Activated T-helper 1 cell treated with Interleukin-2 at 50 U/mL for 16 hours (primary cell): ENCODE measurements at places on chromosomes 3 and 15.

- no peak for DNase-seq
Measured at GRCh38 chr3:197615430-197615829, 59.7 kb upstream of the BDH1 start.

DNA sequence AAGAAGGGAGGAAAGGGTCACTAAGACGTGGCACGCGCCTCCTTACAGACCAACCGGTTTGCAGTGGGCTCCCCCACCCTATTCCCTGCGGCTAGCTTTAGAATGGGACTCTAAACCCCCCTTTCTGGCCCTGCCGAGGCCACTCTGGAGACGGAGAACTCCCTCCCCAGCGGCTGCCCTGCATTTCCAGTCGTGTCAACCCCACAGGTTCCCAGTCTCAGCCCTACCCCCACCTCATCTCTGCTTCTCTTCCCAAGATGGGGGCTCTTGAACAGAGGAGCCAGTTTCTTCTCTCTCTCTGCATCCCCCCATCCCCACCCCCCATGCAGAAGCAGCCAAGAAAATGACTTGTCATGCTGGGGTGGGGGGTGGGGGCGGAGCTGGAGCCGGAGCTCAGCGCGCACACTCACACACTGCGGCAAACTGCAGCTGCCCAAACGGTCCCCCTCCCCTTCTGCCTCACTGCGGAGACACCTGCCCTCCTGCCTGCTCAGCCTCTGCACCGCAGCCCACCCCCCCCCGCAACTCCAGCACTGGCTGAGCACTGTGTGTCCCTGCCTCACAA lies 871 bp downstream of the MAP1A start:
- DNase-seq: no peak

- no peak for DNase-seq
Measured at GRCh38 chr3:30608598-30608947, 2.2 kb downstream of the TGFBR2 start.

GRCh38 chr3:42880601-42881451 lies 5.1 kb upstream of the CYP8B1 start:
- peak; percentile 80 for DNase-seq

GRCh38 chr3:97691354-97691753 lies 73.2 kb upstream of the ARL6 start:
- DNase-seq: no peak

DNA sequence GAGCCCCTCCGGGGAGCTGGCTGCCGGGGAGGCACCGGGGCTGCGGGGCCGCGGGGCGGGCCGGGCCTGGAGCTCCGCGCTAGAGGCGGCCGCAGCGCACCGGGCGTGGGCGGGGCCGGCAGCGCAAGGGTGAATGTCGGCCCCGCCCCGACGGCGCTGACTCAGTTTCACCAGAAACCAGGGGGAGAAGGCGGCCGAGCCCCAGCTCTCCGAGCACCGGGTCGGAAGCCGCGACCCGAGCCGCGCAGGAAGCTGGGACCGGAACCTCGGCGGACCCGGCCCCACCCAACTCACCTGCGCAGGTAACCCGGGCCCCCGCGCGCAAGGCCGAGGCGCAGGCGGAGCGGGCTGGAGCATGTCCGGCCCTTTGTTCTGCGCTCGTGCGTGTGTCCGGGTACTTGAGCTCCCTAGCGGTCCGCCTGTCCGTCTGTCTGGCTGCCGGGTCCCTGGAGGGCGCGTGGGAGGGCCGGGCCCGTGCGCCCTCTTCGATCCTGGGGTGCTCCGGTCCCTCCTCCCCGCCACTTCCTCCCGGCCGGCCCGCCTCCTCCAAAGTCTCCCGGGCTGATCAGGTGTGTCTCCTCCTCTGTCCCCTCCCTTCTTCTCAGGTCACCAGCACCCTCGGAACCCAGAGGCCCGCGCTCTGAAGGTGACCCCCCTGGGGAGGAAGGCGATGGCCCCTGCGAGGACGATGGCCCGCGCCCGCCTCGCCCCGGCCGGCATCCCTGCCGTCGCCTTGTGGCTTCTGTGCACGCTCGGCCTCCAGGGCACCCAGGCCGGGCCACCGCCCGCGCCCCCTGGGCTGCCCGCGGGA lies at the start of gene SPINT1:
SPINT1 (plus strand) TSS at position 164 of the 811 bp plus-strand sequence; CDS start at position 671, 507 bp downstream.
- peak; percentile 17 for DNase-seq

- no peak for DNase-seq
Measured at GRCh38 chr3:10268116-10268515, 19.9 kb downstream of the TATDN2 start.

DNA sequence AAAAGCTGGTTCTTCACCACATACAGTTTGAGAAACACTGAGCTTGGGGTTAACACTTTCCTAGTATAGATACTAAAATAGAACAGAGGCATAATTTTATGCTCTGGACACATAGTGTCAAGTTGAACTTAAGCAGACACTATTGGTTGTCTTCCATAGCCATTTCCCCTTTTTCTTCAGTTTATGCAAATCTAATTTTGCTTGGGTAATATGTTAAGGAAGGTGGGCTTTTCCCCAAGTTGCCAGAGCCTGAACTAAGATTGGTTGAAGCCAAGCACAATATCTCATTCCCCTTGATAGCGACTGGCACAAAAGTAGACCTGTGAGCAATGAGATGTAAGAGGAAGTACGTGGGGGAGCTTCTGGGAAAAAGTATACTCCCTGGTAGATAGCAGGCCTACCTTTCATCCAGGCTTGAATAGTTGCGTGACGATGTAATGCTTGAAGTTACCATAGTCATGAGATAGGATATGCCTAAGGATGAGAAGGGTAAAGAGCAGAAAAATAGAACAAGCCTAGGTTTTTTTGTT lies 4.5 kb upstream of the POPDC2 start:
- no peak for DNase-seq

DNA sequence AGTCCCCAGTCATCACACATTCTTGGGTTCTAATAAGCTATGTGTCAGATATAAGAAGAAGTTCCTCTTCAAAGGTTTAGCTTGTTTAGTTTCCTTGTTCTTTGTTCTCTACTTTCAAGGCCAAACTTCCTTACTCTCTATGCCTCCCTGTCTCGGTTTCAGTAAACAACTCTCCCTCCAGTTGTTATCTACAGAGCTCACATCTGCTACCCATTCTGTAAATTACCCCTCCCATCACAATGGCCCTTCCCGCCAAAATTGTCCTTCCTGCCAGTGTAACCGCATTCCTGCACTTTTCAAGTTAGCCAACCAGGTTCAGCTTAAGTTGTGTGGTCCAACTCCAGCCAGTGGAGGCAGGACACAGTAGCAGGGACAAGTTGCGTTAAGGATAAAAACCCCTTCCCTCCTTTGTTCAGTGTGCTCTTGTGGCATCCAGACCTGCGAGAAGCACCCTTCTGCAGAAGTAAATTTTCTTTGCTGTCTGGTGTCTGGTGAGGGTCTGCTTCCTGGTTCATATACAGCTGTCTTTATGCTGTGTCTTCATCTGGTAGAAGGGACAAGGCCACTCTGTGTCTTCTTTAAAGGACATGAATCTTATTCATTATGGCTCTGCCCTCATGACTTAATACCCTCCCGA lies 342.1 kb upstream of the GRM7 start:
- no peak for DNase-seq

- DNase-seq: no peak
Measured at GRCh38 chr3:167901138-167901537, 165.6 kb downstream of the SERPINI1 start.

DNA sequence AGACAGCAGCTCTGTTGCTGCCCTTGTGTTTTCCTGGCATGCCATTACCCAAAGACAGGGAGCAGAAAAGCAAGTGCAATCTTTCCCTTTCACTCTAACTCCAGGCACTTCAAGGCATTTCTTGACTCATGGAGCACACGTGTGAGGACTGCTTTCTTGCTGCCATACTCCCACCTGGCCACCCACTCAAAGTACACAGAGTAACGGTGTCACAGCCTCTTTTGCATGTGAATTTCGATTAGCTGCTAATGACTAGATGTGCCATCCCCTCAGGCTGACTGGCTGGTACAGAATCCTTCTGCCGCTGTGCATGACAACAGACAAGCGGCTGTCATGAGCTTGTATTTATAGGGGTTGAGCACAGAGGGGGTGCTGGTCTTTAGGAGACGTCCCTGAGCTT lies 380.6 kb downstream of the CTNNB1 start:
- DNase-seq: no peak

- DNase-seq: no peak
Measured at GRCh38 chr3:16994854-16995525, 110.2 kb downstream of the PLCL2 start.

DNA sequence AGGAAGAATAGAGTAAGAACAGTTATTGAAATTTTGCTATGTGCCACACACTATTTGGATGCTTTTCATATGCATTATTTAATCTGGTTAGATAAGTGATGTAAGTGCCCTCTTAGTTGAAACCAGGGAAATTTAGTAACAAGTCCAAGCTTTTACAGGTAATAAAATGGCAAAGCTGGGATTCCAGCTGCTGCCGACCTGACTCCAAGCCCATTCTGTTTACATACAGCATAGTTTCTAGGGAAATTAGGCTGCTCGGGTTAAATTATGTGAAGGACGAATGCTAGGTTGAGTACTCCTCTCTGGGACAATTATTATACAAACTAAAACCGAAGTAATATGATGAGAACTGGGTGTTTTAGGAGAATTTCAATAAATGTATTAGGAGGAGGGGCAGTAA lies 38.7 kb upstream of the FAH start:
- no peak for DNase-seq

DNA sequence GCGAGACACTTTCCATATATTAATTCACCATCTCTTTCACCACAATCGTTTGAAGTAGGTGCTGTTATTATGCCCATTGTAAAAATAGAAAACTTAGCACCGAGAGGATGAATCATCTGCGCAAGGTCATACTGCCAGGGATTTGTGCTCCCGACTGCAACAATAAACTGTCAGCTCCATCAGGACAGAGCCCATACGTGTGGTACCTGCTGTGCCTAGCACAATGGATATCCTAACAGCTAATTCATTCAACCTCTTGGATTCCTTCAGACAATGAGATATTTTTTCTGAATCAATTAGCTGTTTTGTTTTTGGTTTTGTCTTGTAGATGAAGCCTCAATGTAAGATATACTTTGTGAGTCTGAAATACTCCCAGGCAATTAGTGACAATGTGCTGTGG lies 32.3 kb upstream of the PROK2 start:
- DNase-seq: no peak

DNA sequence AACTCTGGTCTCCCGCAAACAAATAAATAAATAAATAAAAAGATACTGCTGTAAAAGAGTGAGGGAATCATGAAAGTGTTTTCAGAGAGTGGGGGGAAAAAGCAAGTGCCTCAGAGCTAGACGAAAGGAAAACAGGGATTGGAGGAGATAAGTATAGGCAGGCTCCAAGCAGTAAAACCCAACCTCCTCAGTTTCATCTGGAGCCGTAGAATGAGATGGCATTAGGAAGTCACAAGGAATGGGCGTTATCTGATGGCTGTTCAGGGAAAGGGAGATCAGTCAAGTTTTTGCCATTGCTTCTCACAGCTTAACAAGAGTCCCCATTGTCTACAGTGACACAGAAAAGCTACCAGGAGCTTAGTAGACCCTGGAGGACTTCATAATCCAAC lies 451.5 kb upstream of the PPP2R3A start:
- no peak for DNase-seq

DNA sequence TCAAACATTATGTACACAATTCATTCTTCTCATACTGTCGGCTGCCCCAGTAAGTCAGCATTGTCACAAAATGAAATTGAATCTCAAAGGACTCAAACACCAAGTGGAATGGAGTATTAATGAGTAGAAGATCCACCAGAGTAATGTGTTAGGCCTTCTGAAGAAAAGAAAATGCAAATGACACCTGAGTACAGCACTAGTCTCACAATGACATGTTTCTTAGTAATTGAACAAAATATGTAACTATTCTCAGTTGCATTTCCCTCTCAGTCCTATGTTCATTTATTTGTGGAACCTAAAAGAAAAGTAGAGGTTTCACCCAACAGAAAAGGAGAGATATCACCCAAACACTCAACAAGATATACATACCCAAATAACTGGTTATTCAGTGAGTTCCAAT lies 283.9 kb upstream of the THBS1 start:
- DNase-seq: no peak

DNA sequence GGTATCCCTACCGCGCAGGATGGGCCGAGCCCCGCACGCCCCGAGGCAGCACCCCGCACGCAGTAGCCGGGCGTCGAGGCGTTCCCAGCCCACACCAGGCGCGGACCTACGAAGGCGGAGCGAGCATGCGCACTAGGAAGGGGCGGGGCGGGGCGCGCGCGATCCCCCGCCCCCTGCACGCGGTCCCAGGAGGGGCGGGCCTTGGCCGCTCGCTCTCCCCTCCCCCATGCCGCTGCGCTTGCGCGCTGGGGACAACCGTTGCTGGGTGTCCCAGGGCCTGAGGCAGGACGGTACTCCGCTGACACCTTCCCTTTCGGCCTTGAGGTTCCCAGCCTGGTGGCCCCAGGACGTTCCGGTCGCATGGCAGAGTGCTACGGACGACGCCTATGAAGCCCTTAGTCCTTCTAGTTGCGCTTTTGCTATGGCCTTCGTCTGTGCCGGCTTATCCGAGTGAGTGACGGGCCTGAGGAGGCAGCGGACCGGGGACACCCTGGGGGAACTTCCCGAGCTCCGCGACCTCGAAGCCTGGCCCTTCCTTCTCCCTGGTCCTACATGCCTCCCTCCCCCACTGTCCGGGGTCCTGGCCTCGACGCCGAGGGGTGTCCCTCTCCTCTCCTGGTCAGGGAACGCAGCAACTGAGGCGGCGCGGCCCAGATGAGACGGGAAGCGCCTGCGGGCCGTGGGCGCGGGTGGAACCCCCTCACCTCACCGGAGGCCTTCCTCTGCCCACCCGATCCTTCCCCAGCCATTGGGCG lies at the start of gene SPESP1:
SPESP1 (plus strand) TSS at position 258 of the 755 bp plus-strand sequence; CDS start at position 387, 129 bp downstream.
- DNase-seq: peak; percentile 29

DNA sequence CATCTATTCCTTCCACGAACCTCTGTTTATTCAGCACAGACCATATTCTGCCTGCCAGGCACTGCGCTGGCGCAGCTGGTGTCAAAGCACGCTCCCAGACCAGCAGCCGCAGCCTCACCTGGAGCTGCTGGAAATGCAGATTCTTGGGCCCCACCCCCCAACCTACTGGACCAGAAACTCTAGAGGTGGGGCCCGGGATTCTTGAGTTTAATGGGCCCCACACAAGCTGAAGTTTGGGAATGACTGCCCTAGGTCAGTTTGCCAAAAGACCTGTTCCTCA lies 7.0 kb downstream of the CHST13 start:
- DNase-seq: no peak

DNA sequence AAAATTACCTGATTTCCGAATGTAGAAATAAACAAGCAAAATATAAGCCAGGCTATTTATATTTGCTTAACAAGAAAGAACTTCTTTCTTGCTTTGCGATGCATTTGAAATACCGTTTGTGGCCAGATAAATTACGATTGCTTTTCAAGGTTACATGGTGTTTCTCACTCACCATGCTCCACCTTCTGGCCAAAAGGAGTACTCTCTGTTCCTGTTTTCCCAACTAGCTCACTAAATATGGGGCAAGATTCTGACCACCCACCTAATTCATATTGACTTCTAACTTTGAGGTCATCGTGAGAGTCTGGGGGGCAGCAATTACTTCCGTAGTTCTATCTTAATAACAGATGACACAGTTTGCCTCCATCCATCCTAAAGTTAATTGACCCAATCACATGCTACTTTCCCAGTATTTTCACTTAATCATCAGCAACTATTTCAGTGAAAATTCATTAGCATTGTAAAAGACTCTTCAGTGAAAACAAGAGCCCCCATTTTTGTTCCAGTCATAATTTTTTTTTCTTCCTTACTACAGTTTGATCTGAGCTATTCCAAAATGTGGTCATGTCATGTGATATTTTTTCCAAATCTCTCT lies 25.9 kb downstream of the ACP3 start:
- no peak for DNase-seq
